Naive B cell (primary cell): ENCODE measurements at places on chromosomes 1 and 21. TPM values are rescaled to one million over a fixed set of nuclear protein-coding genes. Genes with fewer than 3 reads are reported as not detected.

- H3K27me3 ChIP-seq = no peaks in the 10 kb centered on the region
- no peak overlapping the region for H3K27ac ChIP-seq
- H3K4me3 ChIP-seq = no peak overlapping the region
- no peaks in the 10 kb centered on the region for H3K36me3 ChIP-seq
Observed at GRCh38 chr1:203760506-203760905, 4.5 kb upstream of the LAX1 start.

DNA sequence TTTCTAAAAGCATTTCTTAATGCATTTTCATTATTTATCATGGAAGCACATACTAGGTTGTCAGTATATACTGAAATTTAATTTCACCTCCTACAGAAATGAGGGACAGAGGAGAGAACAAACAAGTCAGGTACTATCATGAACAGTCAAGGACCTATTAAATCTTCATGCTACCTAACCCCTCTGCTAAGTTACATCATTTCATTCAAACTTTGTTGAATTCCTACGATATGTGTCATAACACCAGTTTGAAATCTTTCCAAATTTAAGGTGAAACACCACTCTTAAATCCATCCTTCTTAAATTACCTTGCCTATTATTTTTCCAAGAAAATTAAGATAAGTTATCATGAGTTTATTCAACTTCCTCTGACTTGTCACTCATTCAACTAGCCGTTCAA is 78.9 kb downstream of the DENND1B start:
- no peak overlapping the region for H3K4me3 ChIP-seq
- H3K27me3 ChIP-seq = no peaks in the 10 kb centered on the region

DNA sequence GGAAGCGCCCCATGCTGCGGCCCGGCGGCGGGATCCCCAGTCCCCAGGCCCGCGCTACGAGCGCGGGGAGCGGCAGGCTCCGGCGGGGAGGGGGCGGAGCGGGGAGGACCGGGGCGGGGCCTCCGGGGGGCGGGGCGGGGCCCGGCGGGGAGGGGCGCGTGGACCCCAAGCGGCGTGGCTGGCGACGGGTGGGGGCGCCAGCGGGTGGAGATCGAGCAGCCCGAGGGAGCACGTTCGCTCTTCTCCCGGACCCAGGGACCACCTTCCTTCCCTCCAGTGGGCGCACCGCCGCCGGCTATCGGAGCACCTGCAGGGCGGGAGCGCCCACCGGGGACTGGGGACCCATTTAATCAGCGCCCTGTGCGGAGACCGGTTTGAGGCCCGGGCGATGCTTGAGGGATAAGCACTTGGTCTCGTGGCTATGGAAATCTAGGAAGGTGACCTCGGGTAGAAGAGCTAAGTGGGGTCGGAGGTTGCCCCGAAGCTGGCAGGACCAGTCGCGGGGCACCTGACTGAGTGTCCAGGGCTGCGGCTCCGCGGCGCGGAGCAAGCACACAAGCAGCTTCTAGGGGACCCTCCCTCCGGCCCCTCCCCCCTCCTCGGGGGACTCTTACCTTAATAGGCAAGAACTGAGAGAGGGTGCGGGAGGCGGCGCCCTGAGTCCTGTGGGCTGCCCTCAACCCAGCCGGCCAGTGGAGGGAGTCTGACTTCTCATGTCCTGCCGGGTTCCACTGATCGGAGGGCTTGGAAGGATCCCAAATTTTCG is at the start of gene TSPAN2:
Gene TSPAN2, minus strand, starts transcription at position 84 of the 766 bp plus-strand sequence. Its CDS starts 71 bp downstream, at position 13.
- peak within 1 kb of the TSS; percentile 93 for H3K4me3 ChIP-seq
- peak; percentile 48 for DNase-seq
- H3K27me3 ChIP-seq = peaks cover 20% of the 10 kb centered on the region
- H3K4me1 ChIP-seq = peaks cover 17% of the 10 kb centered on the region
- no peak within 1 kb of the TSS for H3K27ac ChIP-seq

DNA sequence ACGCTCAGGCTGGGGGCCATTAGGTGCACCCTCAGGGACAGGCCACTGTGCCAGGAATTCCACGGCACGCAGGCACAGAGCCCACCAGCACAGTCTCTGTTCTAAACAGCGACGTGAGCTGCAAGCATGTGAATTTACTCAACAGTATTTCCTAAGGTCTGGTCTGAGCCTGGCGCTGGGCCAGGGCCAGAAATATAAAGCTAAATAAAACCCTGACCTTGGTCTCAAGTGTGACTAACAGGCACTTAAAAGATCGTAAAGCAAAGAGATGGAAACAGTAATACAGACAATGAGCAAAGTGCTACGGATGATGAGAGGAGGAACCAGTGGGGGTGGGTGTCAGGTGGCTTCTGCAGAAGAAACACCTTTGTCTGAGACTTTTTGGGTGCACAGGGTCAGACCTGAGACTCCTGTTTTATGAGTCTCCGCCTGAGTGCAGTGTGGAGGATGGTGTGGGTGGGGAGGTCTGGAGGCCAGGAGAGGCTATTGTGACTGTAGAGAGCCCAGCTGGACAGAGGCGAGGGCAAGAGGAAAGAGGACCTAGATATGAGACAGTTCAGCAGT is 53.4 kb upstream of the EDN2 start:
- no peaks in the 10 kb centered on the region for H3K27me3 ChIP-seq
- peaks cover 66% of the 10 kb centered on the region for H3K4me1 ChIP-seq
- DNase-seq = no peak
- peak overlapping the region; percentile 64 for H3K27ac ChIP-seq
- peaks cover 22% of the 10 kb centered on the region for H3K36me3 ChIP-seq

- H3K36me3 ChIP-seq = peaks cover 9% of the 10 kb centered on the region
- DNase-seq = no peak
- H3K27ac ChIP-seq = peak overlapping the region; percentile 90
- H3K4me1 ChIP-seq = peaks cover 42% of the 10 kb centered on the region
- no peaks in the 10 kb centered on the region for H3K27me3 ChIP-seq
Observed at GRCh38 chr1:41619511-41620364, 135.3 kb upstream of the EDN2 start.

DNA sequence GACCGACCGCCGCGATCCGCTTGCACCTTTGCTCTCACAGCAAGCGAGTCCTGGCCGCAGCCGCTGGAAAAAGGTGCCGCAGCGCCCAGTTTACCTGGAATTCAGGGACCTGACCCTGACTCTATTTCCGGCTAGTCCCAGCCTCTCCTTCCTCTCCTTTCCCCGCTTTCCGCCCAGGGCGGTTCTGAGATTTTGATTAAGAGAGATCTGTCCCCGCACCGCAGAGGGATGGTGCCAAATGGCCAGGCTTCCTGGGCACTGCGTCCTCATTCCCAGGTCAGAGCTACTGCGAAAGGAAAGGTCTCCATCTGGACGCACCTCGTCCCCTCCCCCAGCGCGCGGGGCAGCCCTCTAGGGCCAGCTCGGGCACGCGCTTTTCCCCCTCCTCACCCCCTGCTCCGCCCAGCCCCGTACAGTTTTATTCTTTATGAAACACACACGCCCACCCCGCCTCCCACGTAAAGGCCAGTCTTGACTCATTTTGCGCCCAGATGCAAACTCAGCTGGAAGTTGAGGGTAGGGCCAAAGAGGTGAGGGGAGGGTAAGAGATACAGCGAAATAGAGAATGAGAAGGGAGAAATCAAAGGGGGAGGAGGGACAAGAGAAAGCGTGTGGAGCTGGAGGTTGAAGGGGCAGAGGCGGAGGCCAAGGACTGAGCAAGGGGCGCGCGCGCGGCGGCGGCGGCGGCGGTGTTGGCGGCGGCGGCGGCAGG is 411.8 kb upstream of the ESRRG start:
- H3K4me3 ChIP-seq = peak overlapping the region; percentile 30
- no peak overlapping the region for H3K27ac ChIP-seq
- peaks cover 79% of the 10 kb centered on the region for H3K27me3 ChIP-seq
- peaks cover 14% of the 10 kb centered on the region for H3K36me3 ChIP-seq

DNA sequence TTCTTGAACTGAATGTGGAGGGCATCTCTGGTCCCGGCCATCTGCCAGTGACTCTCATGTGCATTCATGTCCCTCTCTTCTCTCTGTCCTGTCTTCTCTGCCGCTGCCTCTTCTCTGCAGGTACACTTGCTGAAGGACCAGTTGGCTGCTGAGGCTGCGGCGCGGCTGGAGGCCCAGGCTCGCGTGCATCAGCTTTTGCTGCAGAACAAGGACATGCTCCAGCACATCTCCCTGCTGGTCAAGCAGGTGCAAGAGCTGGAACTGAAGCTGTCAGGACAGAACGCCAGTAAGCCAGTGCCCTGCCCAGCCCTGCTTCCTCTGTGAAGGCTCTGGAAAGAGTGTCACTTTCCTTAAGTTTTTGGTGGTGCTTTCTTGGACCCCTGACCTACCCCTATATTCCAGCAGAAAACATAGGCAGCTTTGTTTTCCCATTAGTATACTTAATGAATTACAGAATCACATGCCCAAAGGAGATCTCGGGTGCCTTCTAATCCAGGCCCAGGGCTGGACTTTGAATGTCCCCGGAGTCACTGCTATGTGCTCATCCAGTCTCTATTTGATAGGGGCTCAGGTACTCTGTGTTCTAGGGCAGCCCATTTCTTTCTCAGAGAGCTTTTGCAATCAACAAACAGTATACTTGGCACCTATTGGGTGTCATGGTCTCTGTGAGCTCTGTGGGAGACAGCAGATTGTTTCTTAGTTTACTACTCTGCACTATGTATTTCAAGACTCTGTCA is 11.2 kb downstream of the SPATA46 start:
- peaks cover 12% of the 10 kb centered on the region for H3K27me3 ChIP-seq
- H3K4me3 ChIP-seq = no peak overlapping the region
- no peaks in the 10 kb centered on the region for H3K36me3 ChIP-seq
- H3K27ac ChIP-seq = no peak overlapping the region
- no peak for DNase-seq

DNA sequence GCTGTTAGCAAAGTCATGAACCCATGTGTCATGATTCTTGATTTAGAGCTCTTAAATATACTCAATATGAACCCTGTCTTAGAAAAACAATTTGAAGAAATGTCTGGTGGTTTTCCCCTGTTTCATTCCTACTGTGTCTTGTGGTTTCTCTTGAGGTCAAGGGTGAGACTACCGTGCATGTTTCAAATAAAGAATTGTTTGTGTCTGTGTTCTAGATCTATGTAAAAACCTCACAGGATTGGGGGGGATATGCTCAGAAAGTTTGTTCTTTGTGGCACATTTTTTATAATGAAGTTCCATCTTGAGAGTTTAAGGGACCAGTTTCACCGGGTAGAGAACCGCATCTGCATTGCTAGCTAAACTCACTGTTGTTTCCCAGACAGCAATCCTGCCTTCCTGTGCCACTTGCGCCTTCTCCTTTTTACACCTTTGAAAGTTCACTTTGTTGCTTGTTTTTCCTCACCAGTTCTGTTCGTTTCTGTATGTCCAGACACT is 30.9 kb upstream of the CACYBP start:
- H3K27ac ChIP-seq = peak overlapping the region; percentile 88
- peaks cover 3% of the 10 kb centered on the region for H3K36me3 ChIP-seq
- no peak for DNase-seq
- H3K27me3 ChIP-seq = no peaks in the 10 kb centered on the region
- peak overlapping the region; percentile 53 for H3K4me3 ChIP-seq

DNA sequence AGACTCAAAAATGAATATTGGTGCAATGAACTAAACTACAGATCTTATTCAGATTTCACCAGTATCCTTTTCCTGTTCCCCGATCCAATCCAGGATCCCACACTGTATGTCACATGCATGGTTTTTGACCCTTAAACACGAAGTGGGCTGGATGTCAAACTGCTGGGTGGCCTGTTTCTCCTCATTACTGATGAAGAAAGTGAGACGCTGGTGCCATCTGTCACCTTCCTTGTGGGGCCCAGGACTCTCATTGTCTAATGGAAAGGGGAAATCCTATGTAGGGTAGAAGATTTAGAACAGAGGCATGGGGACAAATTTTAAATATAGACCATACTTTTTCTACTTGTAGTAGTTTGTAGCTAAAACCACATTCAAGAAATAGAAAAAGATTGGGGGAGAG is 56.2 kb downstream of the DISC1 start:
- H3K36me3 ChIP-seq = peaks cover 20% of the 10 kb centered on the region
- no peak overlapping the region for H3K4me3 ChIP-seq
- peaks cover 66% of the 10 kb centered on the region for H3K27me3 ChIP-seq
- peaks cover 3% of the 10 kb centered on the region for H3K4me1 ChIP-seq
- no peak overlapping the region for H3K27ac ChIP-seq
- DNase-seq = no peak

- no peaks in the 10 kb centered on the region for H3K36me3 ChIP-seq
- no peak overlapping the region for H3K27ac ChIP-seq
- no peaks in the 10 kb centered on the region for H3K4me1 ChIP-seq
- no peaks in the 10 kb centered on the region for H3K27me3 ChIP-seq
- no peak overlapping the region for H3K4me3 ChIP-seq
Observed at GRCh38 chr1:192801451-192801850, 7.4 kb upstream of the RGS2 start.

GRCh38 chr1:23613191-23614031 is 54.1 kb upstream of the ID3 start:
- no peaks in the 10 kb centered on the region for H3K27me3 ChIP-seq
- H3K4me1 ChIP-seq = peaks cover 75% of the 10 kb centered on the region
- no peaks in the 10 kb centered on the region for H3K36me3 ChIP-seq
- DNase-seq = peak; percentile 53
- H3K4me3 ChIP-seq = peak overlapping the region; percentile 79
- peak overlapping the region; percentile 95 for H3K27ac ChIP-seq

DNA sequence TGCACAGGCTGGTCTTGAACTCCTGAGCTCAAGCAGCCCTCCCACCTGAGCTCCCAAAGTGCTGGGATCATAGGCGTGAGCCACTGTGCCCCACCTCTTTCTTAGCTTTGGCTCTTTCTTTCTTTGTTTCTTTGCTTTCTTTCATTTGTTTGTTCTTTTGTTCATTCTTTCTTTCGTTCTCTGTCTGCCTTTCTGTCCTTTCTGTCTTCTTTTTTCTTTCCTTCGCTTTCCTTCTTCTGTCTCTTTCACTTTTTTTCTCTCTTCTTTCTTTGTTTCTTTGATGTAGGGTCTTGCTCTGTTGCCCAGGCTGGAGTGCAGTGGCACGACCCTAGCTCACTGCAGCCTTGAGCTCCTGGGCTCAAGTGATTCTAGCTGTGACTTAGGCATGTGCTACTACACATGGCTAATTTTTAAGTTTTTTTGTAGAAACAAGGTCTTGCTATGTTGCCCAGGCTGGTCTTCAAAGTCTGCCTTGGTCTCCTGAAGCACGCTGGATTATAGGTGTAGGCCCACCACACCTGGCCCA is 18.9 kb downstream of the SOX13 start:
- H3K27ac ChIP-seq = no peak overlapping the region
- no peaks in the 10 kb centered on the region for H3K4me1 ChIP-seq
- H3K4me3 ChIP-seq = no peak overlapping the region
- no peak for DNase-seq
- no peaks in the 10 kb centered on the region for H3K36me3 ChIP-seq

GRCh38 chr1:87004857-87005256 is 90.4 kb downstream of the HS2ST1 start:
- no peak overlapping the region for H3K4me3 ChIP-seq
- H3K36me3 ChIP-seq = no peaks in the 10 kb centered on the region
- DNase-seq = no peak
- no peaks in the 10 kb centered on the region for H3K27me3 ChIP-seq
- no peak overlapping the region for H3K27ac ChIP-seq

Gene USP21
- 22.5 TPM for polyA plus RNA-seq

Gene CELSR2
- polyA plus RNA-seq = 0.17 TPM

Gene S100A7
- not detected for polyA plus RNA-seq

Gene CLCA4
- not detected for polyA plus RNA-seq

Gene TNNI3K
- not detected for polyA plus RNA-seq

Gene RAB25
- polyA plus RNA-seq = not detected
